ENCODE measurements at places on chromosomes 4 and X.

DNA sequence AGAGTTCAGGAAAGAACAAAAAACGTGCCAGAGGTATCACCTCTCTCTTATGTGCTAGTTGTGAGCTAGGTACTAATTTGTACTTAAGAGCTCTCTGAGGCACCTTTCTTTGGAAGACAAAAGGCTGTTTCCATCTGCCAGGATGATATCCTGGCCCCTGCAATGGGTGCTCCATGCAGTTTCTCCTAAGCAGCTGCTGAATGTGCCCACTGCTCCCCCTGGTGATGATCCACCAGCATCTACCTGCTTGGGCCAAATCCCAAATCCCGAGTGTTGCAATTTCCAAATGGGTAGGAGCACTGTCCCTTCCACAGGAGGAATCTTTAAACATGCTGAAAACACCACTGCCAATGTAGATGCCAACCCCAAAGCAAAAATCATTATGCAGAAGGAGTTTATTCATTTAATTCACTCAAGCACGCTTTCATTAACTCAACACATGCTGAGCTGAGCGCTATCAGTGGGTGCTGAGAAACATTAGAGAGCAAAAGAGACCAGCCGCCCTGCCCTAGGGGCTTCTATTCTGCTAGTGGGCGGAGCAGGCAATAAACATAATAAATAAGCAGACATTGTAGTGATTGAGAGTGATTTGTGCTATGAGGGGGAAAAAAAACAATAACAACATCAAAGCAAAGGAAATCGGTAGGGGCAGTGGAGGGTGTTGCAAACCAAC lies 69.6 kb upstream of the C4orf50 start:
- no peaks in the 10 kb centered on the region for H3K4me1 ChIP-seq
- H3K36me3 ChIP-seq: no peaks in the 10 kb centered on the region
- no peak overlapping the region for H3K27ac ChIP-seq
- no peak overlapping the region for H3K4me3 ChIP-seq
- DNase-seq: no peak

DNA sequence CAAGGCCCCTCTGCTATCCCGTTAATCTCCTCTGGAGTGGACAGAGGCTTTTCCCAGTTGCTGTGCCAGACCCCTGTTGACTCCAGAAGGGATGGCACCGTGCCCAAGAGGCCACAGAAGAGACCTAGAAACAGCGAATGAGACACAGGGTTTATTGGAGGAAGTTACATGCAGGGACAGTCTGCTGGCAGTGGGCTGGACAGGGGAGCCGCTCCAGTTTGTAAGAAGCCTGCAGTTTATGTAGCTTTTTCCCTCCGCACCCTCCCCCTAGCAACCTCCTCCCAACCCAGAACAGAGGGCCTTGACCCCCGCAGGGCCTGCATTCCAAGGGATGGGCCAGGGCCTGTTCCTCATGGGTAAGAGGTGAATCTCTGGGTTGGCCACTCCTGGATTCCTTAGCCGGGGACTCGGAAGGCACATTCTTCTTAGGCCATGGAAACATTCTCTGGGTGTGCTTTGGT lies 216.8 kb upstream of the PSAPL1 start:
- H3K4me3 ChIP-seq: no peak overlapping the region
- H3K36me3 ChIP-seq: no peaks in the 10 kb centered on the region
- peaks cover 26% of the 10 kb centered on the region for H3K4me1 ChIP-seq
- H3K27ac ChIP-seq: no peak overlapping the region

DNA sequence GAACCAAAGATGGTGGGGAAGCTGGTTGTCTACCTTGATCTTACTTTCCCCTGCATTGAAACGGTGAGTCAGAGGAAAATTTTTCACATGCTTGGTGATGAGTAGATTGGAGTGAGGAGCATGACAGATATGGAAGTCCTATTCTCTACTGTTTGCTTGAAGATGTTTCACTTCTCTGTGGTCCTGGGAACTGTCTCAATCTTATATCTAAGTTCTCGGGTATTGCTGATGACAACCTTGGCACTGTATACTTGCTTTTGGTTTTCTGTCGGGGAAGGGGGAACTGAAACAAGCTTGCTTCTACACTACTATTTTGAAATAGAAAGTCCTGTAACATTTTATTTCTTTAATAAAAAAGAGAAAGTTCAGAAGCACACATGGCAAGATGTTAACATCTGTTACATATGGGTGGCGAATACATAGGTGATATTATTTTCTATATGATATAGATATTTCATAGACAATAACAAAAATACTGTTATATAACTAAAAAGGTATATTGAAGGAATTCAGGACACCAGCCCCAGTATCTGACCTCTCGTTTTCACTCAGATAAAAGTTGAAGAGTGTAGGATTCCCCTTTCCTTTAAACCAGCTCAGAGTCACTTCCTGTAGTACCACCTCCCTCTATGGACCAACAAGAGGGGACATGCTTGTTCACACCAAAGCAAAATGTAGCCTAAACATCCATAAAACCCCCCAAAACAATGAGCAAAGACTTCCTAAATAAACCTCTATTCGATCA lies 88.8 kb downstream of the FMR1NB start:
- H3K27ac ChIP-seq: no peak overlapping the region
- no peak overlapping the region for H3K4me3 ChIP-seq
- no peaks in the 10 kb centered on the region for H3K27me3 ChIP-seq

DNA sequence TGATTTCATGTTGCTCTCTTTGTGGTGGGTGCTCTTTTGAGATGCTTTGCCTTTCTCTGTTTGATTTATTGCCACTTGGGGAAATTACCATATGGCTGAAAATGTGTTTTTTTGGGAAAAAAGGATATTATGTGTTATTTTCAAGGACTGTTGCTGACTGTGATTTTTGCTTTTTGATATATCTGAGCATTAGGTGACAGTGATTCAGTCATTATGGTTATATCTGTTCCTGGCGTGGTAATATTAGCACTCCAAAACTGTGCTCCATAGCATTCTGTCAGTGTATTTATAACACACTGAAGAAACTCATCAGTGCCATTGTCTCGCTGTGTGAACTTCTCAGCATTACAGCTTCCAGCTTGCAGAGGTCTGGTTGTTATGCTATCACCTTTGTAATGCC lies 73.8 kb downstream of the PHEX start:
- H3K27ac ChIP-seq: no peak overlapping the region
- H3K27me3 ChIP-seq: no peaks in the 10 kb centered on the region
- H3K4me3 ChIP-seq: no peak overlapping the region
- no peak for DNase-seq

DNA sequence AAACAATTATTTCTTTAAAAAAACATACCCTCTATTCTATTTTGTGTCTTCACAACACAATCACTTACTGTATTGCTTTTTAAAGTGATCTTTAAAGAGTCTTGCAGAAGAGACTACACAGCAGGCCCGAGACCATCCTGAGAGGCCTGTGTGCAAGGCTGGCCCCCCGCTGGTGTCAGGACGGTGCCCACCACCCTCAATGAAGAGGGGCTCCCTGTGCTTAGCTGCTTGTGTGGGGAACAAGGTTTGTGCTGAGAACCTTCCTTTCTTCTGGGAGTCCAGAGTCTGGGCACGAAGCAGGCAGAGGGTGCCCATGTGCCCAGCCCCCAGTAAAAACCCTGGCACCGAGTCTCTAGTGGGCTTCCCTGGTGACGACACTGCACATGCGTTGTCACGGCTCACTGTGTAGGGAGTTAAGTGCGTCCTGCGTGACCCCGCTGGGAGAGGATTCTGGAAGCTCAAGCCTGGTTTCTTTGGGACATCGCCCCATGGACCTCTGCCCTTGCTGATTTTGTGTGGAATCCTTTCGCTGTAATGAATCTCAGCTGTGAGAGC lies 22.0 kb downstream of the RGS12 start:
- H3K27me3 ChIP-seq: no peaks in the 10 kb centered on the region
- peak; percentile 31 for DNase-seq
- peaks cover 21% of the 10 kb centered on the region for H3K36me3 ChIP-seq
- no peak overlapping the region for H3K4me3 ChIP-seq
- H3K27ac ChIP-seq: no peak overlapping the region
- H3K4me1 ChIP-seq: peaks cover 3% of the 10 kb centered on the region

DNA sequence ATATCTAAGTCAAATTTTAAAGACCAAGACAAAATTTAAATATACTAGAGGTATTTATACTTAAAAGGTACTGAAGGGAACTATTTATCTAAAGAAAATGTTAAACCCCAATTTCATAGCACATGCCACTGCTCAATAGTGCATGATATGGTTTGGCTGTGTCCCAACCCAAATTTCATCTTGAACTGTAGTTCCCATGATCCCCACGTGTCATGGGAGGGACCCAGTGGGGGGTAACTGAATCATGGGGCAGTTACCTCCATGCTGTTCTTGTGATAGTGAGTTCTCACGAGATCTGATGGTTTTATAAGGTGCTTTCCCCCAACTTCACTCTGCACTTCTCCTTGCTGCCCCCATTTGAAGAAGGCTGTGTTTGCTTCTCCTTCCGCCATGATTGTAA lies 32.3 kb downstream of the MAML3 start:
- no peak overlapping the region for H3K4me3 ChIP-seq
- DNase-seq: no peak
- no peaks in the 10 kb centered on the region for H3K27me3 ChIP-seq
- no peak overlapping the region for H3K27ac ChIP-seq

- no peak overlapping the region for H3K4me3 ChIP-seq
- H3K36me3 ChIP-seq: no peaks in the 10 kb centered on the region
- no peak overlapping the region for H3K27ac ChIP-seq
- no peaks in the 10 kb centered on the region for H3K27me3 ChIP-seq
- peaks cover 16% of the 10 kb centered on the region for H3K4me1 ChIP-seq
These were observed 31.4 kb upstream of the RBPJ start for GRCh38 chr4:26289401-26289800.

- peaks cover 22% of the 10 kb centered on the region for H3K4me1 ChIP-seq
- peak overlapping the region; percentile 94 for H3K27ac ChIP-seq
- no peak for DNase-seq
- H3K27me3 ChIP-seq: no peaks in the 10 kb centered on the region
These were observed 465 bp downstream of the HNRNPH2 start for GRCh38 chrX:101408532-101408841.

GRCh38 chrX:118644378-118644777 lies 83.0 kb upstream of the IL13RA1 start:
- DNase-seq: no peak
- no peaks in the 10 kb centered on the region for H3K4me1 ChIP-seq
- H3K27ac ChIP-seq: no peak overlapping the region
- no peak overlapping the region for H3K4me3 ChIP-seq
- no peaks in the 10 kb centered on the region for H3K36me3 ChIP-seq

GRCh38 chr4:22688236-22688635 lies 4.5 kb upstream of the GBA3 start:
- no peak overlapping the region for H3K27ac ChIP-seq
- H3K4me3 ChIP-seq: no peak overlapping the region
- no peak for DNase-seq
- H3K27me3 ChIP-seq: no peaks in the 10 kb centered on the region
- no peaks in the 10 kb centered on the region for H3K4me1 ChIP-seq

DNA sequence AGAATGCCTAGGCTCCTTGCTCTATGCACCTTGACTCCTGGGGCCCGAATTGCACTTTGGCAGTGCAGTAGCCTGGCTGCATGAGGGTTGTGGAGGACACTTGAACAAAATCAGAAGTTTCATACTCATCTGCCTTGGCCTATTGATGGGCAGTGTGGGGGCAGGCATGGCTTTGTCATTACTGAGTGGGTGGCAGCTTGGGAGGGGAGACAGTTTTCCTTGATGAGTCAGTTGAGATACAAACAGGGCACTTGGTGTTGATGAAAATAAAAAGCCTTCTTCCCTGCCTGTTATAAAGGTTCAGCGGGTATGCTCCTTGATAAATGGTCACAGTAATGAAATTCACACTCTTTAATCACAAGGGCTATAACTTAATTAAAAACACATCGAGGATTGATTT lies 126.8 kb upstream of the MAMLD1 start:
- no peak for DNase-seq
- no peaks in the 10 kb centered on the region for H3K27me3 ChIP-seq
- H3K36me3 ChIP-seq: no peaks in the 10 kb centered on the region
- H3K27ac ChIP-seq: no peak overlapping the region
- no peaks in the 10 kb centered on the region for H3K4me1 ChIP-seq
- H3K4me3 ChIP-seq: no peak overlapping the region

DNA sequence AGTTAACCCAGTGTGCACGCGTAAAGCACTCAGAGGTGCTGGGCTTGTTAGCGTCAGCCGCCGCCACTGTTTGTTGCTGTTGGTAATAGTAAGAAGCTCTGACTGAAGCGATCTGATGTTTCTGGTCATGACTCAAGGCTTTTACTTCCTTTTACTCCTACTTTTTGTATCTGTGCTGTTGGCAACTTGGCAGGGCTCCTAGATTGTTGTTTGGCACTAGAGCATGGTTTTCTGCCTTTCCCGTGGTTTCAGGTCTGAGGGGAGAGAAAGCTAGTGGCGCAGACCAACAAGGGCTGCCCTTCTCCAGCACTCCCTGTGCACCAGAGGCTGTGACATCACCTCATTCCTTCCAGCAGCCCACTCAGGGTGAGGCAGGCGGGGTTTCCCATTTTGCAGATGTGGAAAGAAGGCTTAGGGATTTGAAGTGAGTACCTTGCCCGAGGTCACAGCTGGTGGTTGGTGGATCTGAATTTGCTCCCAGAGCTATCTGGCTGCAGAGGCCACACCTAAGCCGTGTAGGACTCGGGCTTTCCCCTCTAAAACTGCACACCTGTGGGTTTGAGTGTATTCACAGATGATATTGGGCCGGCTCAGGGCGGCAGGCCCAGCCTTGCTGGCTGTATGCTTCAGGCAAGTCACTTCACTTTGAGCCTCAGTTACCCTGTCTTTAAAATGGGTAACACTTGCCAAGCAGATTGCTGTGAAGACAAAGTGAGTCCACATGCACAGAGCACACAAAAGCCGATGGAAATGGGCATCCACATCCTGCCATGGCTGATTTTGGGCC lies 51.2 kb upstream of the TADA2B start:
- DNase-seq: no peak
- H3K4me1 ChIP-seq: peaks cover 57% of the 10 kb centered on the region
- H3K4me3 ChIP-seq: peak overlapping the region; percentile 25
- peak overlapping the region; percentile 82 for H3K27ac ChIP-seq

DNA sequence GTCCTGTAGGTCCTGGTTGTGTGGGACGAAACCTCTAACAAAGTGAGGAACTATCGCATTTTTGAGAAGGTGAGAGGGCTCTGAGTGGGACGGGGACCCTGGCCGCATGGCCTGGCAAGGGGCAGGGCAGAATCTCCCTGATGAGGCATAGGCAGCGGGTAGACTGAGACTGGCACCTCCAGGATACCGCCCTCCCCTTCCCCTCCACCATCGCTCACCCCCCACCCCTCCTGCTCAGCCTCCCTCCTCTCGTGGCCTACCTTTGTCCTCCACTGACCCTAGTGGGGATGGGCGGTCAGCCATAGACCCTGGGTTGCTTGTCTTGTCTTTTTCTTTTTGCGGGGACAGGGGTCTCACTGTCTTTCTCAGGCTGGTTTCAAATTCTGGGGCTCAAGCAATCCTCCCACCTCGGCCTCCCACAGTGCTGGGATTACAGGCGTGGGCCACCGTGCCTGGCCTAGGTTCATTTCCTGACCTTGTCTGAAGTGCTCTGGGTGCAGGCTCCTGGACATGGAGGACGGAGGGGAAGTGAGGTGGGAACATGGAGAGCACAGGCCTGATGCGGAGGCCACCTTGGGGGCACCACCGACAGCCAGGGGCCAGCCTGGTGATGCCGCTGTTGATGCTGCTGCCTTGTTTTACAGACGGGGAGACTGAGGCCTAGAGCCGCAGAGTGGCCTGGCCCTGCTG lies 10.5 kb upstream of the ADD1 start:
- H3K27ac ChIP-seq: no peak overlapping the region
- DNase-seq: peak; percentile 59
- H3K27me3 ChIP-seq: no peaks in the 10 kb centered on the region
- peaks cover 18% of the 10 kb centered on the region for H3K4me1 ChIP-seq
